ENCODE measurements at places on chromosomes 1 and 21.

- no peak for DNase-seq
Measured at GRCh38 chr1:41611068-41611931, 126.8 kb upstream of the EDN2 start.

GRCh38 chr1:153513023-153513422, 22.8 kb downstream of the S100A6 start:
- no peak for DNase-seq

- peak; percentile 61 for DNase-seq
Measured at GRCh38 chr1:112716133-112716720, 1.1 kb upstream of the PPM1J start.

DNA sequence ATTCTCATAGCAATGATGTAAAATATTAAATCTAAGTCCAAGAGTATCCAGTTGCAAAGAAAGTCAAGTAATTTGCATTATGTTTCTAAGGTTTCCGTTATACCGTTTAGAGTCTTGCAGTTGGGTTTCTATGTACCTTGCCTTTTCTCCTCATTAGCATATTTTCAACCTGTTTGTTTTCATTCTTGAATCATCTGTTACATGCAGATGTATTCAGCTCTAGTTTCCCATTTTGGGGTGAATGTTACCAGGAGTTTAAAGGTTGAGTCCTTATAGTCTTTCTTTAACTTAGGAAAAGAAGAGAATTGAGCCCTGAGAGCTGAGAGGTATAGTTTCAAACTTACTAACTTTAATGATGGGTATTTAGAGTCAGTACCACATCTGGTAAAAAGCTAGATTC, 139.9 kb downstream of the NFIA start:
- DNase-seq: no peak

DNA sequence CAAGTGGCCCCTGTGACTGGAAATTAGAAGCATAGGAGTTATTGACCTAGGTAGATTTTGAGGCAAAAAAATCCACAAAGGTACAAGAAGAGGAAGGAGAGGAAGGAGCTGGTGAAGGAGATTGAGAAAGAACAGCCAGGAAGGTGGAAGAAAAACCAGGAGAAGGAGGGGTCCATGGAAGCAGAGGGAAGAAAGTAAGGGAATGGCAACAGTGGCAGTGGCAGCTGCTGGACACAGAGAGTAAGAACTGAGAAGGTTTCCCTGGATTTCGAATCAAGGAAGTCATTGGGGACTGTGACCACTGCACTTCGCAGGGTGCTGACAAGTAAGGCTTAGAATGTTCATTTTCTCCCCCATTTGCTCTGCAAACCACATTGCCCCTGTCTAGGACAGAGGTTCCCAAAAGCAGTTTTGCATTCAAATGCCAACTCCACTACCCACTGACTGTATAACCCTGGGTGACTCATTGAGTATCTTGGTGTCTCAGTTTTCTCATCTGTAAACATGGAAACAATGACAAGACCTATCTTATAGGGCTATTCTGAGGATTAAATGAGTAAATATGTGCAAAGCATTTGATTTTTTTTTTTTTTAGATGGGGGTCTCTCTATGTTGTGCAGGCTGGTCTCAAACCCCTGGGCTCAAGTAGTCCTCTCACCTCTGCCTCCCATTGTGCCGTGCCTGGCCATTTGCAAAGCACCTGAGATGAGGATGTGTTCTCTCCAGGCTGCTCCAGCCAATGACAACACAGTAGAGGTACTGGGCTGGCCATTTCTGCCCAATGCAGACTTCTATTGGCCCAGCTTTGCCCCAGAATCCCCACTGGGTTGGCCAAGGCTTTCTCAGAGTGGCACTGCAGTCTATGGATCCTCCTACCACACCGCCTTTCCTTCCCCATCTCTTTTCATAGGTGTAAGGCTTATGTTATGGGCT, 9.3 kb upstream of the CAPN2 start:
- DNase-seq: no peak

GRCh38 chr1:247475793-247476192, 17.9 kb upstream of the OR2B11 start:
- no peak for DNase-seq

DNA sequence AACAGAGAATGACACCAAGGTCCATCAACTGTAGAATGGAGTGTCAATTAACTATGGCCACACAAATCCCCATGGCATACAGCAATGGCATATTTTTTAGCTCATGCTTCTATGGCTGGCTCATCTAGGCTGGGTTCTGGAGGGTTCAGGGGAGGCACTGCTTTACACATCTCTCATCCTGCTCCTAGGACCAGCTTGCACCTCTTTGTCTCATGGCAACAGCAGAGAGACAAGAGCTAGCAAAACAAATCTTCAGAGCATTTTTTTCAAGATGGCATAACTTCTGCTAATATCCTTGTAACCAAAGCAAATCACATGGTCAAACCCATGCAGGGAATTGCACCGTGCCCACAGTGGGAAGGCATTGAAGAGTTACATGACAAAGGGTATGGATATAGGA, 82.4 kb downstream of the KIF14 start:
- DNase-seq: no peak

DNA sequence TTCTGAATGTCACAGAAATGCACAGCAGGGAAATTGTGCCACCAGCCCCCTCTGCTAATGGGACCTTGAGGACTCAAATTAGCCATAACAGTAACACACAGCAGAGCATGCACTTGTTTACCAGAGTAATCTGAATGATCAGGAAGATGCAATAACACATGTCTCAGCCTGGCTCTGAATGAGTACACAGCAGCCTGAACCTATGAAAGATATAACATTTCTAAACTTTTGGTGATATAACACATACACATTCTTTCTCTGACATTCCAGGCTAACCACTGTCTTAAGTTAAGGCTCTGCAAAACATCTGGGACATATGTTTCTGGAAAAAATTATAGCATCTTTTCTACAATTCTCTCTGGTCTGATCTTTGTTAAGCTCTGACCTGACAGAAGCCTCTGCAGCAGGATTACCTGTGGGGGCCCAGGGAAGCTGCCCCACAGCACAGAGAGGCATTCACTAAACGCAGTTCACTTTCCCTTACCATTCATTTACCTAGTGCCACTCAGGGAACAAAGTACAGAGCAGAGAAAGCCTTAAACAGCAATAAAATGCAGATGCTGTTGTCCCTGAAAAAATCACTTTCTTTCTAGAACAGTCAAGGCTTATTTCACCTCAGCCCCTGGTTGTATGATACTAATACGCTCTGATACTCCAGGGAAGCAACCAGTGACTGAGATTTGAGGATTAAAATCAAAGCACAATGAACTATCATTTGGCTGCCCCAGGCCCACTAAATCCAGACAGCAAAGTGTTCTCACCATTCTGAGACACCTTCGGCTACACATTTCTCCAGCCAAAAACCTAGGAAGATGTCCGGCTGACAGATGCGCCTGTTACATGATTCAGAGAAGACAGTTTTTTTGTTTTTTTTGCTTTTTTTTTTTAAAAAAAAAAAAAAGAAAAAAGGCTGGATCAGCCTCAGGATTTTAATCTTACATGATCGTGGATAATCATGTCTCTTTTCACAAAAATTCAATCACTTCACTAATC, 54.0 kb upstream of the CNN3 start:
- no peak for DNase-seq

DNA sequence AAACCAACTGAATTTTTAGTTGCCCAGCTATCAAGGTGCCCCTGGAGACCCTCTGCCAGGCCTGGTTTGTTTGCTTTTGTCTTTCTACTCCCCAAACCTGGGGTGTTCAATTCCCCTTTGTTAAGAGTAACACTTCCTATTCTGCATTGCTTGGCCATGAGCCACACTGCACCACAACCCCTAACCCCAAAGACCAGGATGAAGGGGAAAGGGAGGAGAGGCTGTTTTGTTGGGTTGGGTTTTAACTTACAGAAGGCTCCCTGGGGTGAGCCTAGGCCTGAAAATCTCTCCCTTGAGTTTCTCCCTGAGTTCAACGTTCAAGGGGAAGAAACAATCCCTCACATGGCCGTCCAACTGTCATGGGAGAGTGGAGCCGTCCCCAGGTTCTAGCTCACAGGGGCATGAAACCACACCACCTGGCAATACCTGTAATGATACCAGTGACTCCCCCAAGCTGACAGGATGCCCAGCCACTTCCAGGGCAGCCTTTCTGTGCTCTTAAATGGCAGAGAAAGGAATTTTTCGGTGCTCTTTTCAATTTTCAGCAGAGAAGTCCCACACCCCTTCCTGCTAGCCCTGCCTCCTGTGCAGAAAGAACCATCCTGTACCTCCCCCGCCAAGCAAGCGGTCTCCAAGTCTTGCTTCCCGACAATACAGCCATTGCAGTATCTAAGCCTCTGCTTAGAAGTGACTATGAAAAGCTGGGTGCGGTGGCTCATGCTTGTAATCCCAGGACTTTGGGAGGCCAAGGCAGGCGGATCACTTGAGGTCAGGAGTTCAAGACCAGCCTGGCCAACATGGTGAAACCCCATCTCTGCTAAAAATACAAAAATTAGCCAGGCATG, 14.9 kb downstream of the SLC45A3 start:
- no peak for DNase-seq

GRCh38 chr1:105027838-105028471, 1278.3 kb downstream of the AMY1C start:
- DNase-seq: no peak

GRCh38 chr1:25066731-25067517, 136.8 kb upstream of the RUNX3 start:
- no peak for DNase-seq

GRCh38 chr21:44293551-44294231, 6.2 kb upstream of the PFKL start:
- DNase-seq: no peak

DNA sequence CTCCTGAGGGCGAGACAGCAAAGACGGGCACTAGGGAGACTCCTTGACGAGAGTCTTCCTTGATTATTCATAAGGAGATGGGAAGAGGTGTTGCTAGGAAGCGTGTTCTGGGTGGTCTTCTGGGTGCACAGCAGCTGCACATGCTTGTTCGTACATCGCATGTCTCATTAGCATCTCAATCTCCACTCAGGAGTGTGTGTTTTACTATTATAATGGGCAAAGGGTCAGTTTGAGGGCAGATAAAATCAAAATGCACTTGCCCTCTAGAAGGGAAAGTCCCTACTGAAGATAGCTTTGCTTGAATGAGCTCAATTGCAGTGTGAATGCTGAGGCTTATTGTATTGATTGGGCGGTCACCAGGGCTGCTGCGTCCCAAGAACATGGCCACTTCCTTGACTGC, 50.2 kb upstream of the SCCPDH start:
- DNase-seq: no peak

GRCh38 chr1:246680190-246680589, 44.0 kb upstream of the SCCPDH start:
- DNase-seq: no peak

- DNase-seq: no peak
Measured at GRCh38 chr1:109187127-109187526, 26.6 kb upstream of the SARS1 start.

DNA sequence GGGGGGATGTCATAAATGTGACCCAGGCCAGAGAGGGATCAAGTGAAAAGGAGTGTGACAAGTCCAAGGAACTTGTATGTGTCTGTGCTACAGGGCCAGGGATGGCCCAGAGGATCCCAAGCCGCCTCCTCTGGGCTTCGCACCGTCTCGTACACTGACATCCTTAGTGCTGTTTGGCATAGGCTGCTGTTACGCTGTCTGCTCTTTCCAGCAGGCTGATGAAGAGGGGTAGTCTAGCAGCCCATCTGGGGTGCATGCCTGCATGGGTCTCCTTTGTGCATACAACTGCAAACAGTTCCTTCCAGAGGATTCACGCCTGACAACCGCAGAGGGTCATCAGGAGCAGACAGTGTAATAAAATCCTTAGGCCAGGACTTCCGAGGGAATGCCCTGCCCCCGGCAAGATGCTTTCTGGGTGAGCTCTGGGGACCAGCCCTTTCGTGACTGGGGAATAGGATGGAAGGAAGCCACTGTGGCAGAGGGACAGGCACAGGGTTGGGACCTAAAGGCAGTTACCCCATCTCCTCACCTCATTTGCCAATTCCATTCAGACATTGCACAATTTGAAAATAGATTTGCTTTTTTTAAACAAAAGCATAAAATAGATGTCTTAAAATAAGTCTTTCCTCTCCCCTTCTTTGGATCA, 6.3 kb upstream of the GOLT1A start:
- no peak for DNase-seq

DNA sequence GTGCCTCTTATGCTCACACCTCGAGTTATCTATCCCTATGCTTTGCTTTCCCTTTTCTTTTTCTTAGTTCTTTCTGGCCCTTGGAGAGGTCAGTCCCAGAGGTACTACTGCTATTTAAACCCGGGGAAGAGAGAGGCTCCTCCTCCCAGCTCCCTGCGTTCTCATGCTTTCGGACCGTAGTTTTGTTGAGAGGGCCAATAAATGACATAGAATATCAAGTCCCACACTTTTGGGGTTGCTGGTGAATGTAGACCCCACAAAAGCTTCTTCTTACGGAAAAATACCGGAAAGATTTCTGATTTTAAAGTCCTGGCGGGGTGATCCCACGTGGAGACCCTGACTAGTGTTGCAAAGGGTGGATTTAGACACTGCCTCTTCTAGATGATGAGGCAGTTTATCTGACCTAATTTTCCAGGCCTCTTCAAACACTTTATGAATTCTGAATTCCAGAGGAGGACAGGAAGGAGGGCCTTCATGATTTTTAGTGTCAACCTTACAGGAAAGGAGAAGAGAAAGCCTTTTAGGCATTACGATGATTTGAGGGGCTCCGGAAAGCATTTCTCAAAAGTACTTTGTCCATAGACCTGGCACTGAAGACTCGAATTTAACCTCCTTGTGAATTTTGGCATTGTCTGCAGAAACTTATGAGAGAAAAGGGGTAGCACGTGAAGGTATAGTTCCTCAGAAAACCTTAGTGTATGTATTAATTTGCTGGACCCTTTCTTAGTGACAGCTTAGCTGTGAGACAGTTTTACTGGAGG, 694 bp downstream of the TMEM167B start:
- DNase-seq: no peak

DNA sequence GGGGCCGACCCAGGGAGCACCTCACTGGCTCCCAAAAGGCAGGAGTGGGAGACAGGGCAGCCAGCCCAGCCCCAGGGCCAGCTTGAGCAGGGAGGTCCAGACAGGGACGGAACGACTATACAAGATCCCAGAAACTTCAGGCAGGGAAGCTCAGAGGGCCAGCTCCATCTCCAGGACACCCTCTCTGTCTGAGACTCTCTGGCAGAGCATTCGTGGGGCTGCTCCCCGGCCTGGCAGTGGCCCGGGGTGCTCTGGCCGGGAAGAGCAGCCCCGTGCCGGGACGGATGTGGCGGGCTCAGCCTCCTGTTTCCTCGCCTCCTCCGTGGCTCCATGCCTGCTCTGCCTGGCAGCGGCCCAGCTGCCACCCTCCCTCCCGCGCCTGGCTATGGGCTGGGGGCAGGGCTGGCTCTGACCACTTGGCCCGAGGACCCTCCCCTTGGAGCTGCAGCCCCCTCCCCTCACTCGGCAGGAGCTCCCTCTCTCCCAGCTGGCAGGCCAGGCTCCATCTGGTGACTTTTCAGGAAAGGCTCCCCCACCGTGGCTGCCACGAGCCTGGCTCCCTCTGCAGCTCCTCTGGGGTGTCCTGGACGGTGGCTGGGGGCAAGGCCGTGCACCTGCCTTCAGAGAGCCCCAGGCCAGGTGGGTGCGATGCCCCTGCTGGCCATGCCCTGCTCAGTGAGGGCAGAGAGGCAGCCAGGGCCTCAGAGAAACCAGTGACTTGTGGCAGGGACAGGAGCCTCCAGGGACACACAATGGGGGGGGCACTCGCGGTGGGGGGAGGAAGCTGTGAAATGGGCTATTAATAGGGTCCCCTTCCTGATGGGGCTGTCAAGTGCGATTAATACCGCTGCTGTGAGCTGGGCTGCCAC, 5.6 kb upstream of the PLCH2 start:
- no peak for DNase-seq
